NCI-H2081 (cell line): ENCODE measurements at places on chromosomes 7 and 10.

DNA sequence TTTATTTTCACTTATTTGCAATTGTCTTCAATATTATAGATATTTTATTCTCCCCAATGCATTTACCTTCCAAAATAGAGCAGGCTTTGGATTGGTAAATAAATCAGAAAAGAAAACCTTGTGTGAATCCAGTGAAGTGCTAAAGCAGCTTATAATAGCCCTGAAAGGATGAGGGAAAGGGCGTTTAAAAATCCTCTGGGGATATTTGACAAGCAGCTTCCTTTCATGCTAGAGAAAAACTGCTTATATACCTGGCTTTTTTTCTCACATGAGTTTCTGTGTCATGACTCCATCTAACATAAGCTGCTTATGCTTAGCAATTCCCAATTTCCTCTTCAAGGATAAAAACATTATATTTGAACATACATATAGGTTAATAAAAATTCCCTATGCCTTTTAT, 221.6 kb upstream of the SEMA3E start:
- DNase-seq, result no peak

GRCh38 chr7:26658389-26659084, 205.9 kb downstream of the SKAP2 start:
- peak; percentile 63 for DNase-seq

DNA sequence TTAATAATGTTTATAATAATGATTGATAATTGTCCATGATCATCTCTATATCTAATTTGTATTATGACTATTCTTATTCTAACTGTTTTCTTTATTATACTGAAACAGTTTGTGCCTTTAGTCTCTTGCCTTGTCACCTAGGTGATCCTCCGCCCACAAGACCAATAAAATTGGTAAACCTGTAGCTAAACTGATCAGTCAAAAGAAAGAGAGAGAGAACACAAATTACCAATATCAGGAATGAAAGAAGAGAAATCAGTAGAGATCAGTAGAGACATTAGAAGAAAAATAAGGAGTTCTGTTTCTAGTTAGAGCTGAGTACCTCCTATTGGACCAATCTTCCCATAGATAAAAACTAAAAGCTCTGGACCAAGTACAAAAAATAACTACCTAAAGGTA, 6.1 kb upstream of the COA1 start:
- DNase-seq, result no peak

DNA sequence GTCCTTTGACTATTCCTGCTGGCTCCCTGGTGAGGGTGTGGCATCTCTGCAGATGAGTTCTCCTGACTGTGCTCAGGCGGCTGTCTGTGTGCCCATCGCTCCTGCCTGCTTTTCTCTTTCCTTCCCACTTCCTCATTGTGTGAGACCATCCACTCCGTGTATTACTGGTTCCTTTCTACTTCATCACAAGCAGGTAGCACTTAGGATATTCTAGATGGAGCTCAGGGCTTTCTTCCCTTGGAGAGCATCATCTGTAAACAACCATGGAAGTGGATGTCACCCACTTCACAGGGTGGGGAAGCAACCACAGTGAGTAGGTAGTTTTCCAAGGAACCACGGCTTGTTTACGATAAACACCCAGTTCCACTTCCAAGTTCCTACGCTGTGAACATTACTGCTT, 15.7 kb downstream of the DNAJB6 start:
- no peak for DNase-seq

DNA sequence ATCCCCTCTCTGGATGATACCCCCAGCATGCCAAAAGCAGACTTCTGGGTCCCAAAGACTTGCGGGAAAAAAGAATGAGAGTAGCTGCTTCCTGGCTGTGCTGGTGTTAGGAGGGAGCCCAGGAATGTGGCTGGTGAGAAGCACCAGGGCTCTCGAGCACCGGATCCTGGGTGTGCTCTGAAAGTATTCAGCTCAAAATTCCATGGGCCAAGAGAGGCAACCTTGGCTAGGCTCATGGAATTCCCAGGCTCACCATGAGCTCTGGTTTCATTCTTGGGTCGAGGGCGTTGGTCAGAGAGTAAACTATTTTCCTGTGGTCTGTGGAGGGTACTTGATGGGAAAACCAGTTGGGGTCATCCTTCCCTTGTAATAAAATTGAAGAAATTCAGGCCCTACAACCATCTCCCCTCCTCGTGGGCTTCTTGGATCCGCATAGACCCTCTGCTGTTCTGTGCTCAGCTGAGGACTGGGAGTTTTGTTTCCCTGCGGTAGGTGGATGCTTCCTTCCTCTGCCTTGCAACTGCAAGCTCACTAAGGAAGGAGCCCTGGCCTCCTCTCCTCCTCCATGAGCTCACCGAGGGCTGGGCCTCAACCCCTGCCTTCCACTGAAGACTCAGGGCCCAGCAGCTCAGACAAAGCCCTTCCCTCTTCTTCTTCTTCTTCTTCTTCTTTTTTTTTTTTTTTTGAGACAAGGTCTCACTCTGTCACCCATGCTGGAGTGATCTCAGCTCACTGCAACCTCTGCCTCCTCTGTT, 34.5 kb upstream of the AQP1 start:
- no peak for DNase-seq

- no peak for DNase-seq
These were observed 55.4 kb upstream of the SEC61G start for GRCh38 chr7:54814401-54814800.

DNA sequence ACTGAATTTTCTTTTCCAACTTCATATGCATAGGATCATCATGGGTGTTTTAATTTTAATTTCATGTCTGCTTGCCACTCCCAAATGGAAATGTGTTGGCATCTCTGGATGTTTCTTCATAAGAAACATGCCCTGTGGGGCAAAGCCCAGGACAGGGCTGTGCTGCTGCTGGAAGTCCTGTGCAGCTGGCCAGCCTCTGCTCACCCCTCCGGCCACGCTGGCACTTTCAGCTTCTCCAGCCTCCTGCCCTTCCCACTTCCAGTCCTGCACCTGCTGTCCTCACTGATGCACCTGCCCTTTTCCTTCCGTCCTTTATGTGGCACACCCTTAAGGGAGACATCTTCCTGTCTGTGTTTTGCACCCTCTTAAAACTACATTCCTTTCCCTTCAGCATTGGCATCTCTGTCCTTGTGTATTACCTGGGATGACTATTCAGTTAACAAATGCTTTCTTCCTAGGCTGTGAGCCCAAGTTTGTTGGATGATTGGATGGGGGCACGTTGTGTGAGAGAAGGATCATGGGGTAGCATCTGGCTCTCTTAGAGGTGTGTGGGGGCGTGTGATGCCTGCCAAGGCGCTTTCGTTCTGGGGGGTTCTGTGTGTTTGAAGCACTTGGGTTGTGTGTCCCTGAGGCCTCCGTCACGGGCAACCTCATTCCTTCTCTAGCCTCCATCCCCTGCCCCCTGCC, 56.8 kb downstream of the TCF7L2 start:
- DNase-seq, result no peak

DNA sequence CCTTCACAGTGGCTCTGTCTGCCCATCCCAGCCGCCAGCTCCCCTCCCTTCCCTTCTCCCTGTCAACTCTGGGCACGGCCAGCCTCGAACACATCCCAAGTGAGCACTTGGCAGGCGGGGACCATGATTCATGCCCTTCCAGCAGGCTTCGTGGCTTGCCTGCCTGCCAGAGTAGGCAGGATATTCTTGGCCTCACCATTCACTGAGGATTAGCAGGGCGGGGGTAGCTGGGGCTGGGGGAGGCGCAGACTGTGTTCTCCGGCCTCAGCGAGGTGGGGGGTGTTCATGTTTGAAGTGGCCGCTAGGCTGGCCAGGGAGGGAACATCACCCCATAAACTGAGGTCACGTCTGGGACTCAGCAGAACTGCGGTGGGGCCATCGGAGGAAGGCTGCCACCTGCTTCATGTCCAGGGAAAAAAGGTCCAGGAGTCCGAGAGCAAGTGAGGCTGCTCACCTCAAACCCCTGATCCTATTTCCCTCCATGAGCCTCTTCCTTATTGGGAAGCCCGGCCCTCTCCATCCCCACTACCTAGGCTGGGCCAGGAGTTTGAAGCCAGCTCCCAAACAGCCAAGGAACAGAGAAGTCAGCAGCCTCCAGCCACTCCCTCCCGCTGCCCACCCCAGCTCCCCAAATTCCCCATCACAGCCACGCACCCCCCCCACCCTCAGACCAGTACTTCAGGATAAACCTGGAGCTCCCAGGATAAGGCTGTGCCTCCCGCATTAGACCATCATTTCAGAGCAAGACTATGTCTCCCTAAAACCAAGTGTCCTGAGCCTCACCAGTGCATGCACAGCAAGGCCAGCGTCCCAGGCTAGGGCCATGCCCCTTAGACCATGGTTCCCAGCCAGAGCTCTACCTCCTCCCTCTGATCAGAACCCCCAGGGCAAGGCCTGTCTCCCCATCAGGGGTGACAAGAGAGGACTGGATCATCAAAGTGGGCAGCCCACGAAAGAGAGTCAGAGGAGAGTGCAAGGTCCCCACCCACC, 42.8 kb upstream of the RABGEF1 start:
- DNase-seq, result no peak

DNA sequence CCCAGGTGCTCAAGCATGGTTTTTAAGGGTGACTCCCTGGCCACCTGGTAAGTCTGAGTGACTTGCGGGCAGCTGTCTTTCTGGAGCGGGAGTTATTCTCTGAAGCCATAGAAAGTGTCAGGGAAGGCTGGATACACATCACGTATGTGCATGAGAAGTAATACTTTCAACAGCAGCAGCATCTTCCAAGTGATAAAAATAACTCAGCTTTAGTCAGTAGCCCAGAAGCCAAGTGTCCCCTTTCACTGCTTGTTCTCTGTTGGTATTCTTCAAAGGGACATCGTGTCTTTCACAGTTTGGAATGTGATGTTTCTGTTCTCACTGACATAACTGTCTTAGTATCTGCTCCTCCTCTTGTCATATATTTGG, 97.6 kb downstream of the KIAA1217 start:
- DNase-seq, result no peak
